Fibroblast of skin of right biceps (primary cell): ENCODE measurements at places on chromosomes 1 and 21.

DNA sequence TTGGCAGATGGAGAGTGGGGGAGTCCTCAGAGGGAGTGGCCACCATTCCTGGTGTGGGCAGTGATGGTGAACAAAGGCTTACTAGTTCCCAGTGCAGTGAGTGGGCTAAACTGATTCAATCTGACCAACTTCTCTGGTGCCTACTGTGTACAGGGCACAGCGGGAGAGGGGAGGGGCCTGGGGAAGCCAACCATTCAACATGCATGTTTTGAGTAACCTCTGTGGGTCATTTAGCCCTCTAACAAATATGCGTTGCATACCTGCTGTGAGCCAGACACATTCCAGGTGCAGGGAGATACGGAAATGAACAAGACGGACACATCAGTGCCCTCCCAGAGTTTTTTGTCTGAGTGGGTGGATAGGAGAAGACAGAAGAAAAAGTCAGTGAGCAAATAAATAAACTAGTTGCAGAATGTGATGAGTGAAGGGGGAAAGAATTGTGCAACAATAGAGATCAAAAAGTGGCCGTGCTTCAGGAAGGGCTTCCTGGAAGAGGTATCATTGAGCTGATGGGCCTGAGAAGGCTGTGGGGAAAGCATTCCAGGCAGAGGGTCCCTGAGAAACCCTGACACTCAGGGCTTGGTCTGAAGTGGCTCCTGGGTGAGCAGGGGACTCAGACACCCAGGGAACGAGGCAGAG, 78.8 kb downstream of the EPHB2 start:
- DNase-seq = no peak

- DNase-seq = peak; percentile 74
Observed at GRCh38 chr1:198179556-198179981, 22.8 kb downstream of the NEK7 start.

- peak; percentile 58 for DNase-seq
Observed at GRCh38 chr1:76219366-76219818, 144.8 kb downstream of the ST6GALNAC3 start.

DNA sequence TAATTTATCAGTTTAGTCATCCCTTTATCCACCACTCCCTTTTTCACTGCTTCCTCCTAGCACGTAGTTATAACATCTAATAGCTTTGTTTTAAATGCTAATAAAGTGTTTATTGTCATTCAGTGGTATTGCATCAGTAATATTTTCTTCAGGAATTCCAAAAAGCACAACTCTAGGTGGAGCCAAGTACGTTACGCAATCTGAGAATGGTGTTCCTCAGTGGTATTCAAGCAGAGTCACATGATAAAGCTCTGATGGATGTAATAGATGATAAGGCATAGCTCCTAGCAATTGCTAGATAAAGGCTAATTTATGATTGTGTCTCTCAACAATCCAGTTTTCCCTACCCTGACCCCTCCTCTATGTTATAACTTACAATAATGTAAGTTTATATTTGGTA, 494.6 kb upstream of the ADGRL4 start:
- DNase-seq = peak; percentile 7
